ENCODE measurements at places on chromosomes 2 and 18. TPM values are rescaled to one million over a fixed set of nuclear protein-coding genes. Genes with fewer than 3 reads are reported as not detected.

The VIT gene
- total RNA-seq: not detected

DNA sequence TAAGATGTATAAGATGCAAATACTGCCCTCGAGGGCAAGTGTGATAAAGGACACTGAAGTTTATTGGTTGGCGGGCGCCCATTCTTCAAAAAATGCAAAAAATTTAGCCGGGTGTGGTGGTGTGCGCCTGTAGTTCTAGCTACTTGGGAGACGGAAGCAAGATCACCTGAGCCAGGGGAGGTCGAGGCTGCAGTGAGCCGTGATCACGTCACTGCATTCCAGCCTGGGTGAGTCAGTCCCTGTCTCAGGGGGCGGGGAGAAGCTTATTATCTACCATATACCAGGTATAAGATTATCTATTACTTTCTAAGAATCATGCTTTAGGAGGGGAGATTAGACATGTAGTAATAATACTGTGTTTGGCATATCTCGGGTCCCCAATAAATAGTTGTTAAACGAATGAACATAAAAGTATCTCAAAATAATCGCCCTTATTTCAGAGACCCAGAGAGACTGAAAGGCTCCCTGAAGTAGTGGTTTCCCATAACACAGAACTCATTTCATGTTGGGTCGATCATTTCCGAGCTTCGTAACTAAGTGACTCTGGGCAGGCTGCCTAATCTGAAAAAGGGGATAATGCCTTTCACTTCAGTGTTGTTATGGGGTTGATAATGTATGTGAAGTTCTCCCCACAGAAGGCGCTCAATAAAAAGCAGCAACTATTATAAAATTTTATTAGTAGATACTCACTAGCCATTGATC lies 1.2 kb upstream of the SELENOI start:
- H3K4me3 ChIP-seq: peak overlapping the region; percentile 96
- H3K27ac ChIP-seq: peak overlapping the region; percentile 97
- peaks cover 17% of the 10 kb centered on the region for H3K4me1 ChIP-seq
- DNase-seq: peak; percentile 47

- no peak for DNase-seq
- H3K27ac ChIP-seq: no peak overlapping the region
- peaks cover 8% of the 10 kb centered on the region for H3K4me1 ChIP-seq
- H3K36me3 ChIP-seq: no peaks in the 10 kb centered on the region
- no peaks in the 10 kb centered on the region for H3K27me3 ChIP-seq
These were observed 146.5 kb downstream of the SH3BP4 start for GRCh38 chr2:235098269-235098668.

GRCh38 chr2:119064567-119064966 lies 94.0 kb downstream of the C1QL2 start:
- H3K4me1 ChIP-seq: peaks cover 6% of the 10 kb centered on the region
- no peaks in the 10 kb centered on the region for H3K27me3 ChIP-seq
- no peak overlapping the region for H3K27ac ChIP-seq
- H3K36me3 ChIP-seq: no peaks in the 10 kb centered on the region
- no peak overlapping the region for H3K4me3 ChIP-seq
- DNase-seq: peak; percentile 46

The CHRNG gene
- total RNA-seq: not detected

The FIGN gene
- 9.0 TPM for total RNA-seq

The FECH gene
- 23.4 TPM for total RNA-seq

- H3K27me3 ChIP-seq: no peaks in the 10 kb centered on the region
- peaks cover 18% of the 10 kb centered on the region for H3K4me1 ChIP-seq
- peak overlapping the region; percentile 98 for H3K27ac ChIP-seq
- H3K36me3 ChIP-seq: no peaks in the 10 kb centered on the region
- H3K4me3 ChIP-seq: peak overlapping the region; percentile 65
- peak; percentile 94 for DNase-seq
These were observed 61.3 kb upstream of the PGAP1 start for GRCh38 chr2:196987649-196988364.

The SERPINB4 gene
- not detected for total RNA-seq

GRCh38 chr2:220533485-220533884 lies 906.1 kb downstream of the SLC4A3 start:
- H3K4me1 ChIP-seq: no peaks in the 10 kb centered on the region
- H3K27me3 ChIP-seq: no peaks in the 10 kb centered on the region
- H3K27ac ChIP-seq: no peak overlapping the region
- DNase-seq: peak; percentile 8

DNA sequence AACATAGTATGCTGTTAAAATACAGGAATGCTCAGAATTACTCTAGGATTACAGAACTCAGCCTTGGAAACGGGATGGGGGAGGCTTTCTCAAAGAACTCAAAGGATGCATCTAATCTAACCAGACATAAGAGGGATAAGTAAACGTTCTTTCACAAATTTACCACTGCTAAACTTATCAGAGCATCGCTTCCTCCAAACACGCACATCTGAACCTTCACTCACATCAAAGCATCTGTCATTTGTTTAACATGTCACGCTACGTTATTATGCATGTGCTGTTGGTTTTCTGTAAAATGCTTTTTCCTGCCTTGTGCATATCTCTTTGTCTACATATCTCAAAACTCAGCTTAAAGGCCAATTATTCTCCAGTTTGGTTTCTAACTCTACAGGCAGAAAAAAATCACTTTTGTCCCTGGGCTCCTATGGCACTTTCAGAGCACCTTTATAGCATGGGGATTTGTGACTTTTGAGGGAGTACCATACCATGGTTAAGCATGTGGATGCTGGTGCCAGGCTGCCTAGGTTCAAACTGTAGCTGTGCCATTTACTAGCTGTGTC lies 106.7 kb upstream of the FSHR start:
- no peak for DNase-seq
- peaks cover 17% of the 10 kb centered on the region for H3K27me3 ChIP-seq
- no peak overlapping the region for H3K4me3 ChIP-seq

DNA sequence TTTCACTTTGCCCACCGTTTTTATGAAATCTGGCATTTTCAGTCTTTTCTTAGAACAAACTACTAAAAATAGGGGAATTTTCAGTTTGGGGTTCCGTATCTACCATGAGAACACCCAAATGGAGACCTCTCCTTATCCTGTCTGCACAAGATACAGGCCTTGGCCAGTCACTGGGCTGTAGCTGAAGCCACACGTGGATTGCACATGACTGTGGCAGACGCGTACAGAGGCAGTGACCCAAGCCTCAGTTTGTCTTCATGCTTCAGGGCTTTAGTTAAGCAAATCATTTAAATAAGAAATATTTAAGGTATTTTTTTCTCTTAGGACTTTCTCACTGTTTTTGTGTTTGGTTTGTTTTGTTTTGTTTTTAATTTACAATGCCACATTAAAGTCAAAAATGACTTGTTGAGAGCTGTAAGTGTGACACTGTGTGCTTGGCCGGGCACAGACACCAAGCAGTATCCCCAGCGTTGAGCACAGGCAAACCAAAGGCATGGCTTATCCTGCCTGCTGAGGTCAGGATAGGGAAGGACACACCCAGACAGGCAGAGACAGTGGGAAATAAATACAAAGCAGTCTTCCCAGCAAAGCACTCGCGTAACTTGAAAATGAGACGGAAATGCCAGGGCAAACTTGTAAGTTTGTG lies 53.3 kb downstream of the TRAPPC12 start:
- H3K27me3 ChIP-seq: no peaks in the 10 kb centered on the region
- no peak overlapping the region for H3K27ac ChIP-seq
- peaks cover 11% of the 10 kb centered on the region for H3K4me1 ChIP-seq

- no peak overlapping the region for H3K4me3 ChIP-seq
- no peak overlapping the region for H3K27ac ChIP-seq
- DNase-seq: no peak
- H3K4me1 ChIP-seq: no peaks in the 10 kb centered on the region
- no peaks in the 10 kb centered on the region for H3K27me3 ChIP-seq
These were observed 810.7 kb downstream of the LRRTM4 start for GRCh38 chr2:76711490-76711889.

DNA sequence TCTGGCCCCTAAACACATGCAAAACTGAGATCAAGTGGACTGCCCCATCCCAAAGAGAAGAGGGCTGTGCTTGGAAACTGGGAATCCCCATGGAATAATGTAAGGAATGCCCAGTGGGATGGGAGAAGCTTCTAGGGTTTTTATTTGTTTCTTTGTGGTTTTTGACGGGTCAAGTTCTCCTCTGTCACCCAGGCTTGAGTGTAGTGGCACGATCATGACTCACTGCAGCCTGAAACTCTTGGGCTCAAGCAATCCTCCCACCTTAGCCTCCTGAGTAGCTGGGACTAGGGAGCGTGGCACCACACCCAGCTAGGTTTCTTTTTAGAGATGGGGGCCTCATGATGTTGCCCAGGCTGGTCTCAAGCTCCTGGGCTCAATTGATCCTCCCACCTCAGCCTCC lies 101.7 kb upstream of the ZSWIM2 start:
- no peak overlapping the region for H3K27ac ChIP-seq
- peaks cover 5% of the 10 kb centered on the region for H3K4me1 ChIP-seq
- H3K36me3 ChIP-seq: no peaks in the 10 kb centered on the region
- H3K27me3 ChIP-seq: no peaks in the 10 kb centered on the region
- DNase-seq: peak; percentile 23

DNA sequence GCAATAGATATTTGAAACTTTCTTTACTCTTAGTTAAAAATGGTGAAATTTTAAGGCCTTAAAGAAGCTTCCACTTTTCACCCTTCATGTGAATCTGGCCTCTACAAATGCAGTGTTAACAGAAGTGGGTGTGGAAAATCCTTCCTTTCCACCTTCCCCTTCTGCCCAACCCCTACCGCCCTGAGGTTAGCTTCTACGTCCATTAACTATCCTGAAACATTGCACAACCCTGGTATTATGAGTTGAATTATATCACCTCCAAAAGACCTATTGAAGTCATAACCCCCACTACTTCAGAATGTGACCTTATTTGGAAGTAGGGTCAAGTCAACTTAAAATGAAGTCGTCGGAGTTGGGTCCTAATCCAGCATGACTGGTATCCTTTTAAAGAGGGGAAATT lies 80.8 kb upstream of the ACSL3 start:
- H3K27me3 ChIP-seq: no peaks in the 10 kb centered on the region
- no peak overlapping the region for H3K27ac ChIP-seq
- no peak overlapping the region for H3K4me3 ChIP-seq
- peaks cover 7% of the 10 kb centered on the region for H3K4me1 ChIP-seq
- H3K36me3 ChIP-seq: no peaks in the 10 kb centered on the region
- no peak for DNase-seq

DNA sequence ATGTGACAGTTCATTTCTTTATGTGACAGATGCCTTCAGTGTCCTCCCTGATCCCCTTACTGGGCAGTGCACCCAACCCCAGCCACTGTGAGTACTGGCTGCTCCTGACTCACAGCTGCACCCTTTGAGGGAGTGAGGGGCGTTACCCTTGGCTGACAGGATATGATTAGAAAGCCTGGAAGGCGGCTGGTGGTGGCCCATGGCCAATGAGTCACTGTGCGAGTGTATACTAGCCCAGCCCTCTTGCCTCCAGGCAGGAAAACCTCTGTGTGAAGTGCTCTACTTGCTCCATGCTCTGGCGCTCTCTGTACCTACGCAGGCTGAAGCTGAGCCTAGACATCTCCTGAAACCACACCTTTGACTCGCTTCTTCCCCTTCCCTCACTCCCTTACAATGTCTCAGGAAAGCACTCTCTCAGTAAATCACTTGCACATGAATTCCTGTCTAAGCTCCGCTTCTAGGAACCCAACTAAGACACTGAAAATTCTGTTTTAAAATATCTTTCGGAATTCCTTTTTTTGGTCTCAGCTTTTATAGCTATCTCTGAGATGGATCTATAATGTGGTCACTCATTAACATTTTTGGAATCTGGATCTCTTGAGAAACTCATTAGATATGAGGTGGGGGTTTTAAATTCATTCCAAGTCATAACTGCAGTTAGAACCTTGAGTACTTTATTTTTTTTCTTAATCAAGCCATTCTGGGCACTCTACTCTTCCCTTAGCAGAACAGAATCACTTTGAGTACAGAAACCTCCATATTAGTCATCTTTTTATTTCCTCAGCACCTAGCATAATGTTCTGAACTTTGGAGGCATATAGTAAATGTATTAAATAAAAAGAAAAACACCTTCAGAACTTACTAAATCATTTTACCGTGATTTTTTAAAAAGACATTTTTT lies 25.3 kb upstream of the STAM2 start:
- H3K27ac ChIP-seq: peak overlapping the region; percentile 74
- peaks cover 26% of the 10 kb centered on the region for H3K4me1 ChIP-seq
- no peaks in the 10 kb centered on the region for H3K27me3 ChIP-seq
- no peaks in the 10 kb centered on the region for H3K36me3 ChIP-seq
- peak; percentile 100 for DNase-seq
- H3K4me3 ChIP-seq: peak overlapping the region; percentile 53

The DPP10 gene
- total RNA-seq: not detected

The TFPI gene
- total RNA-seq: 71.1 TPM

- no peak for DNase-seq
- H3K4me1 ChIP-seq: peaks cover 23% of the 10 kb centered on the region
- H3K36me3 ChIP-seq: no peaks in the 10 kb centered on the region
- H3K27me3 ChIP-seq: no peaks in the 10 kb centered on the region
These were observed 6.8 kb upstream of the RHOB start for GRCh38 chr2:20440001-20440560.

DNA sequence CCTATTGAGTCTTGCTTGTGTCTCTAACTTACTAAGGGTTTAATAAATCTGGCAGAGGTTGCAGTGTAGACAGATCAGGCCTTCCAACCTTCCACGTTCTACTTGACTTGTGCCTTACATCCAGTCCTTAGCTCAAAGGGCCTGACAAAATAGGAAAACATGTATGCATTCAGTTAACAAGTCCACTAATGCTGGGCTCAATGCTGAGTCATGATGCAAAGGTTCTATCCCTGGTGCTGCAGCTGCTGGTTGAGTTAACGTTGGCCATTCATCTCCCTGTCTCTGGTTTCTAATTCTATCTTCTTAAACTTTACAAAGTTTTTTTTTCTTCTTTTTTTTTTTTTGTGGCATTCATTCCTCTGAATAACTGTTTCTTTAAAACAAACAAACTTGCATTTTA lies 46.3 kb upstream of the ITGB6 start:
- H3K27me3 ChIP-seq: no peaks in the 10 kb centered on the region
- DNase-seq: no peak
- peaks cover 40% of the 10 kb centered on the region for H3K4me1 ChIP-seq
- H3K27ac ChIP-seq: peak overlapping the region; percentile 61

The TCF4 gene
- total RNA-seq: 5.1 TPM

DNA sequence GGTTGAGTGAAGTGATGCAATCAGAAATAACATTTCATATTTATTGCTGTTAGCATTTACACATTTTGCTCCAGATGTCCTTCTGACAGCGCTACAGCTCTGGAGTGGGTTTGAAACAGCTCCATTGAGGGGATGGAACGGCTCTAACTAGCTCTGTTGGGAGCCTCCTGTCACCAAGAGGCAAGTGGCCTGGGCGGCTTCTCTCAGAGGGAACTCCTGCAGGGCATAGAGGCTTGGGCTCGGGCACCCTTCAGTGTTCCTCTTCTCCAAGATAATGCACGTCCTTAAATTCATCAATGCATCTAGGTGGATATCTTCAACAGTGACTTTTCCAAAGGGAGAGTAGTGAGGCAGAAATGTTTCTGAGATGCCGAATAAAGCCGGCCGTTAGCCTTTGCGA lies 122.5 kb downstream of the CNTNAP5 start:
- peaks cover 4% of the 10 kb centered on the region for H3K4me1 ChIP-seq
- H3K4me3 ChIP-seq: no peak overlapping the region
- DNase-seq: no peak
- H3K27me3 ChIP-seq: no peaks in the 10 kb centered on the region
- H3K36me3 ChIP-seq: no peaks in the 10 kb centered on the region

All from MCF 10A (cell line).